Caki2 (cell line): ENCODE measurements at places on chromosomes 13 and 19.
A peak's percentile ranks its signal among the peaks of the same experiment; 100 is the strongest.

GRCh38 chr19:4029247-4029614, 21.7 kb downstream of the PIAS4 start:
- no peak for DNase-seq

- no peak for DNase-seq
Observed at GRCh38 chr13:33411312-33411711, 125.8 kb upstream of the STARD13 start.

DNA sequence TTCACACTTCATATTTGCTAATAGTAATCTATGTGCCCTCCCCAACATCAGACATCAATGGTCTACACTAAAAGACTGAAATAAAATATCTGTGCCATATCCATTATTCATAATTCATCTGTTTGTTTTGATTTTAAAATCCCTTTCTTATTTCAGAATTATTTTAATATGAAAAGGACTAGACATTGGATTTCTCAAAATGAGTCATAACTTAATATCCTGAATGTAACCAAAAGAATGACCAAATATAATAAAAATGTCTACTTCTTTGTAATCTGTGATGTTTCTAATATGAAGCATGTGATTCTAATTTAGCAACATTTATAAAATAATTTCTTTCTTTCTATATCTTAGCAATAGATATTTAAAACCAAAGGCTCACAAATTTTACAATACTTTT, 64.9 kb downstream of the MZT1 start:
- no peak for DNase-seq

DNA sequence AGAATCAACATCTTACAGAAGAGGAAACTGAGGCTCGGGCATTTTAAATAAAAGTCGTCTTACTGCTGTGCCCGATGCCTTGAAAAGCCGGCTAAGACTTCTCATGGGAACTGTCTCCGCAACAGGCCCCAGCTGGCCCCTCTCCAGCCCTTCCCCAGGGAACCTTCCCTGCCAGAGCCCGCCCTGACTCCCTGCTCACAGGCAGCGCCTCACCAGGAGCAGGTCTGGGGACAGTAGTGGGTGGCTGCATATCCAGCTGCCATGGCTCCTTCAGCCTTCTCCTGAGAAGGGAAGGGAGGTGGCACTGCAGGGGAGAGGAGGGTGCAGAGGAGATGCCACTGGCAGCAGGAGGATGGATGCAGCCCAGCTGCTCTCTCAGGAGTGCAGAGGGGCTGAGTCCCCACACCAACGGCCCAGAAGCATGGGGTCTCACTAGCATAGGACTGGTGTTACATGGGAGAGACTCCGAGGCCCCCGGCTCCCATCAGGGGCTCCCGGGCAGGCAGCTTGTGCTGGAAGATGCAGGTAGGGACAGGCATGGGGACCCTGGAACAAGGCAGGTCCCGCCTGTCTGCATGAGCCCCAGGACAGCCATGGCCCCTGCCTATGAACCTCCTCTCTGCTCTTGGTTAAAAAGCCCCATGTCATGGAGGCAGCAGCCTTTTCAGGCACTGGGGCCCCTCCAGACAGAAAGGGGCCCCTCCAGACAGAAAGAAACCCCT, 216.4 kb upstream of the SGCG start:
- no peak for DNase-seq

- DNase-seq: no peak
Observed at GRCh38 chr19:35288906-35289305, 3.1 kb upstream of the MAG start.

- DNase-seq: no peak
Observed at GRCh38 chr13:50576156-50576555, 267.3 kb downstream of the DLEU7 start.

DNA sequence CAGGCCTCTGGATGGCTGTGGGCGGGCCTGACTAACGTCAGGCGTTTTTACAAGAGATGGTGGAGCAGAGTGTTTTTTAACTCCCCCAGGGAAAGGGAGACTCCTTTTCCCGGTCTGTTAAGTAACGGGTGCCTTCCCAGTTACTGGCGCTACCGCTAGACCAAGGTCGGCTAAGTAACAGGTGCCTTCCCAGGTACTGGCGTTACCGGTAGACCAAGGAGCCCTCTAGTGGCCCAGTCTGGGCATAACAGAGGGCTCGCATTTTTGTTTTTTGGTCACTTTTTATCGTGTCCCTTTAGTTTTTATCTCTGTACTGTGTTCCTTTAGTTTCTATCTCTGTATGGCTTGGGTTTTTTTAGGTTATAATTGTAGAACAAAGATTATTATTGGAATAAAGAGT, 10.0 kb downstream of the ZNF383 start:
- peak; percentile 21 for DNase-seq

DNA sequence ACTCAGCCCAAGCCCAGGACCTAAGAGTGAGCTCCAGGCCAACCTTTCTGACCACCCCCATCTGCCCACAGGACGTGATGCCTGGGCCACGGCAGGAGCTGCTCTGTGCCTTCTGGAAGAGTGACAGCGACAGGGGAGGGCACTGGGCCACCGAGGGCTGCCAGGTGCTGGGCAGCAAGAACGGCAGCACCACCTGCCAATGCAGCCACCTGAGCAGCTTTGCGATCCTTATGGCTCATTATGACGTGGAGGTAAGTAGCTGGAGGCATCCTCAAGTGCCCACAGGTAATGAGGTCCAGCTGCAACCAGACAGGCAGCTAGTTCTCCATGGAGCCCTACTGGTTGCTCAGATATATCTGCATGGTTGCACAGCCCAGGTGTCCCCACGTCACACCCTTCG, 14.8 kb downstream of the DDX39A start:
- no peak for DNase-seq

DNA sequence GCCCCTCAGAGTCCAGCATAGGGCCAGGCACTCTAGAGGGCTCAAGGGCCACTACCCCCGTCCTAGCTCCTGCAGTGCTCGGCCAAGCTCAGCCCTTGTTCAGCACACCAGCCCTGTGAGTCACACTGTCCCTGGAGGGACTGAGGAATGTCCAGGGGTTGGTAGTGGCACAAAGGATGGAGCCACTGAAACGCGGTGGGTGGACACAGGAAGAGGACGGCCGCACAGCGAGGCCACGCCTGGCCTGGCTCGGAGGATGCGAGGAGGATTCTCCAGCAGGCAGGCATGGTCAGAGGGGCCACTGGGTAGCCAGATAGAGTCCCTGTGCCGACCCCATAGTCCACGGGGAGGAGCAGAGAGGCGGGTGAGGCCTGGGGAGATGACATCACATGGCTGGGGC, 45.7 kb downstream of the C1QTNF9 start:
- DNase-seq: no peak

GRCh38 chr13:106690779-106691178, 122.8 kb upstream of the ARGLU1 start:
- no peak for DNase-seq

DNA sequence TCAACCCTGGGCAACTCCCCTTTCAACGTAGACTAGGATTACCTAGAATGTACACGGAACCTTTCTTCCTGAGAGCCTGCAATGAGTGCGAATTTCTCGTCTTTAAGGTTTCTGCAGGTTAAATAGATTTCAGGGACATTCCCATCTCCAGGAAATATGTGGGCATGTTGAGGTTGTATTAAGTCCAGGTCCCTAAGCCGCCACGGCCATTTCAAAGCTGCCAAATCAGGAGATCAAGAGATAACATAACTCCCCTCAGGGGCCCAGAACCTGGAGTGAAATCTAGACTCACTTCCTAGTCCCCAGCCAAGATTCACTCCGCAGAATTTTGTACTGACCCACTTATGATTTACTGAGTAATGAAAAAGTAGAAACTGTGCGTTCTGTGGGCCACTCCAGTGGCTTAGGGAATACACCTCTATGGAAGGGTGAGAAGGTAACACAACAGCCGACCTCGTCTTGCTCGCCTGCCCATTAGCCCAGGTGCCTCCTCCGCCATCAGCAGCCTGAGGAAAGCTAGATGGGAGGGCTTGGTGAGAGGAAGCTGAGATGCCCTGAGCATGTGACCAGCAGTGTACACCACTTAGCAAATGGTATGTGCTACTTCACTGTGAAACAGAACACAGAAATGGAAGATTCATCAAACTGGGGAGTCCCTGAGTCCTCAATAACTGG, 98.5 kb upstream of the SOX1 start:
- DNase-seq: no peak

DNA sequence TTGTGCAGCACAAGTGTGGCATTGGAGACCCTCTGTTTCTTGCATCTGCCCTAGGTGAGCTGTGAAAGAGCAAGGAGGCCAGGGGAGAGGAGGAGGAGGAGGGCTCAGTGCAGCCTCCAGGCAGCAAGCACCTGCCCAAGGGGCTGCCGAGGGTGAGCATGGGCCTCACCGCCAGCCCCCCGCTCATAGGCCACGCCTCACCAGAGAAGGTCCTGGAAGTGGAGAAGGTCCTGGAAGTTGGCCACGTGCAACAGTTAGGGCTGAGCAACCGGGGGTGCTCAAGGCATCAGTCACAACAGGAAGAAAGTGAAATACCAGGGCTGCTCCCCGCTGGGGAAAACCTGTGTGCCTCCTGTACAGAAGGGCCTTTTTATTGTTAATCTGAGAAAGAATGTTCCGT, 168.9 kb downstream of the TEX29 start:
- DNase-seq: no peak

DNA sequence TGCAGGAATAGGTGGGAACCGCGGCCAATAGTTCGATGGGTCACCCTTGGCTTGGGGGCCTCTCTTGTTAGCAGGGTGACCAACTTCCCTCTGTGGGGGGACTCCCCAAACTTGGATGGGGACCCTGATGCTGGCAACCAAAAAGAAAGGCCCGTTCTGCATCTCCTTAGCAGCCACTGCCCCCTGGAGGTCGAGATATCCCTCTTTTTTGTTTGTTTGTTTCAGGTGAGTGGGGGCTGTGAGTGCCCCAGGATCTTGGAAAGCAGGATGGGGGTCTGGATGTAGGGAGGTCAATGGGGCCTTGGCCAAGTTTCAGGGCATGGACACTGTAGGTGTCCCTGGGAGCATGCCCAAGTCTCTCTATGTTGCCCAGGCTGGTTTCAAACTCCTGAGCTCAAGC, 7.7 kb upstream of the CRTC1 start:
- no peak for DNase-seq

DNA sequence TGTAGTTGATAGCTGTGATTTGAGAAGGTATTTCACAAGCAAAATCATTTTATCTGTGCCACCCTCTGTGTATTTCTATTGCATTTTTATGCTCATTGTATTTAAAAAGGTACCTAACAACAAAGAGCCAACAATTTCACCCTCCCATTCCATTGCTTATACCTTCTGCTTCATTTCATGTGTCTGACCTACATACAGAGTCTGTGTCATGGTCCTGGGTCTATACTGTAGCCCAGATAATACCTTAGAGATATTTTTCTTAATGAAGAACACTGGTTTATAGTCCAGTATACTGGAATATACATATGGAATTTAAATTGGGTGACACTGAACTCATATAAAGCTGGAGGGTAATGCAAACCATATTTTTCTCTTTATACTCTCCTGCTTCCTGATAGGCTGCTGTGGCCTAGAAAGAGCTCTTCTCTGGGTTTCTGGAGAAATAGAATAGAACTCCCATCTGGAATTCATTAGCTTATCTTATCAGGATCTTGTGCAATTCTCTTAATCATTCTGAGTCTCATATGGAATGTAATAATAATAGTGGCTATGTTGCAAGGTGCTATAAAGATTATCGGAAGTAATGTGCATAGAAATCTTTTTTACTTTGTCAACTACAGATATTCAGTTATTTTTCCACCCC, 31.8 kb upstream of the SPART start:
- no peak for DNase-seq

GRCh38 chr13:52978989-52979388, 49.6 kb upstream of the OLFM4 start:
- no peak for DNase-seq

DNA sequence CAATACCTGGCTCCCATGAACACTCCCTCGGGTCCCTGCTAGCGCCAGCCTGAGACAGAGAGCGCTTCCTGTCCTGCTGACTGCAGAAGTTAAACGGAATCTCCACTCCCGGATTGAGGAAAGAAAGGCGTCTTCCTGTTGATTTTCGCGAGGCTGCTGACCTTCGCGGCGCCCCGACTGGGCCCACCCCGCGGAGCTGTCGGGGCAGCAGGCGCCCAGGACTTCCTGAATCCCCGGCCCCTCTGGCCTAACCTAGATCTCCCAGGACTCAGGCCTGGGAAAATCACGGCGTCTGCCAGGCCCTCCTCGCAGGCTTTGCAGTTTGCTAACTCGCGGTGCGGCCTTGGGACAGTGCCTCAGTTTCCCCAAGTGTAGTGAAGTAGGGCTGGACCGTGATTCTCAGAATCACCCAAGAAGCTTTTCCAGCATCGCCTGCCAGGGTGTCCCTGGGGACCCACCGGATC, 108.8 kb downstream of the KCTD15 start:
- no peak for DNase-seq

GRCh38 chr19:35959968-35960320, 23.8 kb downstream of the LRFN3 start:
- no peak for DNase-seq

DNA sequence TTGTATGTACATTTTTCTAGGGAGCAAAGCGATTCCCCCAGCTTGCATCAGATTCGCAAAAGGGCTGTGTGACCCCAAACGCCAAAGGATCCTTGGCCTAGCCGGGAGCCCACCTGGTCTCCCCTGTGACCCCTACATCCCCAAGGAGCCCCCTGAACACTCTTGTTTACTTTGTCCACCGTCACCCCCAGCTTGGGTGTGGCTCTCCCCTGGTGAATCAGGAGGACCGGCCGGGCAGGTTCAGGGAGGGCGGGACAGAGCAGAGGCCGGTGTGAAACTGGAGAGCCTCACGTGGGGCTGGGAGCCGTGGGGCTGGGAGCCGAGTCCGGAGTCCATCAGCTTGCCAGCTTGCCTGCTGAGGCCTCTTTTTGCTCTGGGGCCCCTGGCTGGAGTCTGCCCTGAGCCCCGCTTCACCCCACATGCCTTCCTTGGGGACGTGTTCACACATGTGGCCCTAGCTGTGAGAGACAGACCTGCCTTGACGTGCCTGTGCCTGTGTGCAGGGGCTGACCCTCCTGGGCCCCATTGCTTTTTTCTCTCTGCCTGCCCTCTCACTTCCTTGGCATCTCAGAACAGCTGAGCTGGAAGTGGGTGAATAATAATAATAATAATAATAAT, 2.0 kb downstream of the ITPKC start:
- DNase-seq: peak; percentile 73

GRCh38 chr19:18915639-18916038, 3.5 kb downstream of the COPE start:
- DNase-seq: no peak

GRCh38 chr19:4539693-4540581, at the start of gene LRG1:
Gene LRG1, minus strand, starts transcription at chr19:4540036. Its CDS starts 23 bp downstream, at chr19:4540013.
- no peak for DNase-seq
